Myocyte (in vitro differentiated cells): ENCODE measurements at places on chromosomes 13 and 19.

GRCh38 chr19:14012378-14012915 lies 6.3 kb upstream of the RFX1 start:
- DNase-seq, result no peak

- DNase-seq, result no peak
These were observed 16.1 kb upstream of the TNFSF14 start for GRCh38 chr19:6685962-6686627.

GRCh38 chr19:57317503-57317902 lies 2.8 kb upstream of the ZNF543 start:
- peak; percentile 27 for DNase-seq

- peak; percentile 22 for DNase-seq
These were observed 28.4 kb downstream of the TMTC4 start for GRCh38 chr13:100646030-100646673.

DNA sequence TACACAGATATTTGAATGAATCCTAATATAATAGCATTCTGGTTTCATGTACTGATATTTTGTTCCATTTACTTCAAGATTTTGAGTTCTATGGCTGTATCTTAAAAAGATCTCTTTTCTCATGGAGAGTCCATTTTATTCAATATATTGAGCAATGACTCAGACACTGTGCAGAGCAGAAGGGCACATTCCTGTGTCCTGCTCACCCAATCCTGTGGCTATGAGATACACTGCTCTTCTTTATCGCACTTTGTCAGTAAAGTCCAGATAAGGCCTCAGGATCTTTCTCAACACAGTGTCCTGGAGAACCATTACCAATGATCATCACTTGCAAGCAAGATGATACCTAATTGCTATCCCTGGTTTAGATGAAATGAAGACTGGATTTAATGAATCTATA lies 155.0 kb downstream of the CYSLTR2 start:
- DNase-seq, result peak; percentile 34

- no peak for DNase-seq
These were observed 933.9 kb downstream of the DIAPH3 start for GRCh38 chr13:59229861-59230260.

GRCh38 chr13:49062297-49062896 lies 86.7 kb downstream of the FNDC3A start:
- no peak for DNase-seq

- peak; percentile 14 for DNase-seq
These were observed 4.3 kb upstream of the ZNF813 start for GRCh38 chr19:53463263-53463662.

DNA sequence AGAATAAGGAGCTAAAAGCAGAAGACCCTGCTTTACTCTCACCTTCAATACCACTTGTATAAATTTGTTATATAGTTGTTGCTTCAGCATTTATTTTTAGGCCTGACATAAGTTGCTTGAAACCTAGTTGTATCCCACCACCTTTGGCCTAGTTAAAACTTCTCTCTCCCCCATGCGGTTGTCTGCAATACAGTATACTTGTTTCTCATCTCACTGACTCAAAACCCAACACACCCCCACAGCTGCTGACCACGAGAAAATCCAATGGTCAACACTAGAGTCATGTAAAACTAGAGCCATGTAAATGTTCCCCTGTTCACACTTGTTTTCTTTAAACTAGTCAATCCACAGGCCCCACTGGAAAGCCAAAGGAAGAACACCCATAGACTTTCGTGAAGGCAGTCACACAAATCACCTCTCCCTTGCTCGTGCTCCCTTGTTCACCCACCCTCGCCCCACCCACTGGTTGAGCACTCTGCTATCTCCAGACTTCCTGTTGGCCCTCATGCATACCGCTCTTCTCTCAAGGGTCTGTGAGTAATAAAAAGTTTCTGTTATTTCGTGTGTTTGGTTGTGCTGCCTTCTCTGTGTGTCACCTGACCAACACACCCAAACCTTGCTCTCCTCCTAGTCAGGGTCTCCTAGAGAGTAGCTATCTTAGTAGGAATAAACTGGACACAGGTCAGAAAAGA lies 12.9 kb upstream of the CCDC169 start:
- peak; percentile 50 for DNase-seq

GRCh38 chr19:1858412-1859081 lies 4.8 kb downstream of the KLF16 start:
- DNase-seq, result no peak

GRCh38 chr13:90951663-90952062 lies 395.8 kb upstream of the MIR17HG start:
- no peak for DNase-seq

GRCh38 chr13:74036373-74036772 lies 97.8 kb downstream of the KLF12 start:
- no peak for DNase-seq

GRCh38 chr19:32256341-32256975 lies 89.0 kb upstream of the ZNF507 start:
- no peak for DNase-seq

GRCh38 chr13:112926003-112926402 lies 43.0 kb upstream of the MCF2L start:
- DNase-seq, result no peak

- no peak for DNase-seq
These were observed 45.5 kb upstream of the DACH1 start for GRCh38 chr13:71912524-71912923.

GRCh38 chr13:79654520-79654919 lies 173.6 kb downstream of the NDFIP2 start:
- no peak for DNase-seq

DNA sequence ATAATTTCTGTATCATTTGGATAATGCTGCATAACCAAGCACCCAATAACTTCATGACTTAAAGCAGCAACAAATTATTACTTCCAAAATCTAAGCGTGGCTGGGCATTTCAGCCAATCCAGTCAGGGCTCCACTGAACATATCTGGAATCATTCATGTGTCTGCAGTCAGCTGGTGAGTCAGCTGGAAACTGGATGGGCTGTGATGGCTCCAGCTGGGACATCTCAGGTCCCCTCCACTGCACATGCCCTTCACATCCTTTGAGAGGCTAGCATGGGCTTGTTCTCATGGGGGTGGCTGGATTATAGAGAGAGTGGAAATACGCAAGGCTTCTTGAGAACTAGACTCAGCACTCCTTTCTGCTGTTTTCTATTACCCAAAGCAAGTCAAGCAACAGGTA lies 961.9 kb downstream of the DIAPH3 start:
- no peak for DNase-seq

DNA sequence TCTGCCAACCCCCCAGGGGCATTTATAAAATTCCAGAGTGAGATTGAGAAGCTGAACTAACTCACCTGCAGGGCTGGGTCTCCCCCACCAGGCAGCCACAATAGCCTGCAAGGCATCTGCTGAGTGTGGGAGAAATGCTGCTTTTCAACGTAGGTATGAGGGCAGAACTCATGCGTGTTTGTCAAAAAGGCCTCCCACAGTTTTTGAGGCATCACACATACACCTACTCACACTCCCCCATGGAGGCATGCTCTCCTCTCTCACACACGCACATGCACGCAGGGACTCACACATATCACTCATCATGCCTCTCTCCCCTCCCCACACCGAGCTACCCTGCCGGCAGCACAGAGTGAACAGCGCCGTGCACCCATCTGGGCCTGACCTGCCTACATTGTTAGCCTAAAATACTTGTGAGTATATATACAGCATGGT lies 390.5 kb downstream of the FGF9 start:
- no peak for DNase-seq

DNA sequence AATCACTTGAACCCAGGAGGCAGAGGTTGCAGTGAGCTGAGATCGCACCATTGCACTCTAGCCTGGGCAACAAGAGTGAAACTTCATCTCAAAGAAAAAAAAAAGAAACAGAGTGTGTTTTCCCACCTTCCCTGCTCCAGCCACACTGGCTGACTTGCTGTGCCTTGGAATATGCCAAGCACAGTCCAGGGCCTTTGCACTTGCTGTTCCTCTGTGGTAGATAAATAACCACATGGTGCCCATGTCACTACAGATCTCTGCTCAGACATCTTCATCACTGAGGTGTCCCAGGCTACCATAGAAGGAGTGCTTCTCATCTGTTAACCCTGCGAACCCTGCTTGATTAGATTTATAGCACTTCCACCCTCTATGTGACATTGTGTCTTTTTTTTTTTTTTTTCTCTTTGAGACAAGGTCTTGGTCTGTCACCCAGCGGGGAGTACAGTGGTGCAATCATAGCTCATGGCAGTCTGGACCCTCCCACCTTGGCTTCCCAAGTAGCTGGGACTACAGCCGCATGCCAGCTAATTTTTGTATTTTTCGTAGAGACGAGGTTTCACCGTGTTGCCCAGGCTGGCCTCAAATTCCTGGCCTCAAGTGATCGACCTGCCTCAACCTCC lies 10.4 kb downstream of the SMARCA4 start:
- no peak for DNase-seq

DNA sequence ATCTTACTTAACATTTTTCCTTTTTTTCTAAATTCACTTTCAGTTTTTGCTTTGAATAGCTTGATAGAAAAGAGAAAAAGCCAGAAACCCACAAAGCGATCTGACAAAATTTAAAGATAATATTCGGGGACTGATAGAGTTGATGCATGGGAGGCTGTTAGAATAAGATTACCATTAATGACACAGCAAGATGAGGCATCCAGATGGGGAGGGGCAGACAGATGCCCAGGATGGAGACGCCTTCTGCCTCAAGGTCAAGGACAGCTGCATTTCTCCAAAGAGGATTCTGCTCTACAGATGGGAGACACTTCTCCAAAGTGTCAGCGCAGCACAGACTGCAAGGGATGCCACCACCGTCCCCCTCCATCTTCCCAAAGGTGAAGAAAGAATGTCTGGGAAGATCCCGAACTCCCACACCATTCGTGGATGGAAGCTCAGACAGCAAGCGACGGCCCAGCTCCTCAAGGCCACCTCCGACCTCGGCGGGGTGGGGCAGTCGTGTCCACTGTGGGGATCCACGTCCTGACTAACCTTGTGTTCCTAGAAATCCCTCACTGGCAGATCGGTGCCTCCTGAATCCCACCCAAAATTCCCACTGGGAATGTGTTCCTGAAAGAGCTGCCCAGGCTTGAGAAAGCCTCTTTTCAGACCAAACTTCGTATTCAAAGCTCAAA lies 32.9 kb downstream of the NAXD start:
- no peak for DNase-seq

DNA sequence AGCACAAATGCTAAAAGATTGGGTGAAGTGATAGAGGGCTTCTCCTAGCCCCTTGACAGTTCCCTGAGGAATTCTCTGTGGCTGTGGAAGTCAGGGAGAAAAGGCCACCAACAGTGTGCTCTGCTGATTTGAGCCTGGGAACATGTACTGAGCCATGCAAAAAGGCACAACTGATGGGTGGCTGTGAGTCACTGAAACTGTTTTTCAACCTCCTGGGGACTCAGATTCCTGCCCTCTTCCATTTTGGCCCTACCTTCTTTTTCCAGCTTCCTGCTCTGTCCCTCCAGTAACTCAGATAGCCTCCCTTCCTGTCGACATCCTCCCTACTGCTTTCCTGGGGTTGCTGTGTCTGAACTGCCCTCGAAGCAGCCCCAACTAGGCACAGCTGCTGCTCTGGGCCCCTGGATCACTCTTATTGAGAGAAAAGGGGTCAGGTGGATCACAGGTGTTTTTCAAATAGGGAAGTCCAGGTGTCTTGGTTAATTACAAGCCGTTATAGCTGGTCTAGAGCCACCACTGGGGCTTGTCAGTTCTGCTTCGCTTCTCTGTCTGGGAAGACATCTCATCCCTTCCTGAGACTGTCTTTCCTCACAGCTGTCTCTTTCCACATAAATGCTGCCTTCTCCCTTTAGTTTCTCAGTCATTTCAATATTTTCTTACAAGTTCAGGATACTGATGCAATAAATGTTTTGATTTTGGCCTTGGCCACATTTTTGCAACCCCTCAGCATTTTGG lies 13.7 kb downstream of the FAM124A start:
- no peak for DNase-seq

- DNase-seq, result peak; percentile 76
These were observed 21.9 kb upstream of the CPB2 start for GRCh38 chr13:46126552-46127357.

DNA sequence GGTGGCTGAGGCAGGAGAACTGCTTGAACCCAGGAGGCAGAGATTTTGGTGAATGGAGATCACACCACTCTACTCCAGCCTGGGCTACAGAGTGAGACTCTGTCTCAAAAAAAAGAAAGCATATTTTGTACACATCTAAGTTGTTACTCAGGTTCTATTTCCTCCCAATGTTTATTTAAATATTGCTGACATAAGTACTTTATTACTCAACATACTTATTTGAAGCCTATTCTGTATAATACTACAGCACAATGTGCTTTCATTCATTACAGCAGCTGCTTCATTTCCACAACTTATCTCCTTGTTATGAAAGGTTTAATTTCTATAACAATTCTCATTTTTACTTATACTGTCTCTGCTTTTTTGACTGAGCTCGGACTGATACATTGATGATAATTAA lies 495.7 kb downstream of the SLITRK1 start:
- DNase-seq, result no peak

DNA sequence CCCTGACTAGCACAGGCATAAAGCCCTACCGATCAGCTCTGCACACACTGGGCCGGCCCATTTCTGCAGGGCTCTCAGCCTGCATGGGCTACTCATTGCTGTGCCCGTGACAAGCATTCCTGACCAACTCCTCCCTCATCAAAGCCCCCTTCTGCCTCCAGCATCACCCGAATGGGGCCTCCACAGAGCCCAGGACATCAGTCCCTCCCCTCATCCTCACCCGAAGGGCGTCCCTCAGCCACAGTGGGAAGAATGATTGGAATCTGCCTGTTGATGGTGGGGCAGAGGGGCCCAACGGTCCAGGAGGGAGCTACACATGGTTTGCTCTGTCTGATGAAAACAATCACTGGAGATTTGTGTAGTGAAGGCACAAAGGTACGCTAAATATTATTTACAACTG lies 43.8 kb downstream of the SERP2 start:
- no peak for DNase-seq

DNA sequence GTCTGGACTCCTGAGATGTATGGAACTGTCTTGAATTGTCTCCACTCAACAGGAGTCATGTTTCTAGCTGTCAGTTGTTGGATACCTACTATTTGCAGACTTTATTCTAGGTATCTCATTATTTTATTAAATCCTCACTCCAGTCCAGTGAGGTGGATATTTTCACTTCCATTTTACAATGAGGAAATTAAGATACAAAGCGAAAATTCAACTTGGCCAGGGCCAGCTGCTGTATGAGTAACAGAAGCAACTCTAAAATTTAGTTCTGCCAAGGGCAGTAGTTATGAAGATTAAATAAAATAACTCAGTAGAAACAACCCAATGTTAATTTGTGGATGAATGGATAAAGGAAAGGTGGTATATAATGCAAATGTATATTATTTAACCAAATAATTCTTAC lies 12.6 kb upstream of the NDFIP2 start:
- no peak for DNase-seq

GRCh38 chr19:12482509-12482886 lies 2.1 kb downstream of the ZNF709 start:
- peak; percentile 67 for DNase-seq

DNA sequence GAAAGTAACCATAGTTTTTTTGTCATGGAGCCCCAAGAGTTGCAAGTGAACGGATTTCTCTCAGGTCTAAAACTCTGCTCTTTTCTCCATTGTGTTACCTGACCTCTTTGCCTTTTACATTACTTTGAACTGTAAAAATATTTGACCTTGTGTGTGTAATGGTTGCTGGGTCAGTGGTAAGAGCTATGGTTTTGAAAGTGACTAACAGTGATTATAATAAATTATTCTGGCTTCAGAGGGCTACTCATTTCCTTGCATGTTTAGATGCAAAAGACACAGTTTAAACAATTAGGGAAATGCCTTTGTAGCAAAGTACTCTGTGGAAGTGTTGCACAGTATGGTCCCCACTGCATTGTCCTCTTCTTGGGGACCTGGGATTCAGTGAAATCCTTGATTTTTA lies 29.3 kb upstream of the PSG8 start:
- no peak for DNase-seq

GRCh38 chr19:41324231-41324702 lies 14.3 kb downstream of the CCDC97 start:
- peak; percentile 69 for DNase-seq
